ENCODE measurements at places on chromosomes 7 and 10.

DNA sequence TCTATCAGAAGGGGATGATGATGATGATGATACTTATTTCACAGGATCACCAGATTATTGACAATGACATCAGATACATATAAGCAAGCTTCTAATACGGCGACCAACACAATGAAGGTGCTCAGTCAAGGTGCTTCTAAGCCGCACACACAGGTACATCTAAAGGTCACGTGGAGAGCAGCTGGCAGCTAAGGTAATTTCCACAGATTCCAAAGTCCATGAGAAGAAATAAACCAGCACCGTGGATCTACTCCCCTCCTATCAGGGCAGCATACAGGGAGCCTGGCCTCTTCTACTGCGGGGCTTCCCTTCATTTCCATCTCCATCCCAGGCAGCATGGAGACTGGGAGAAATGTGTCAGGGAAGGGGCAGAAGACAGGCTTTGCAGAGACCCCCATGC, 37.5 kb downstream of the DENND11 start:
- no peak for DNase-seq

DNA sequence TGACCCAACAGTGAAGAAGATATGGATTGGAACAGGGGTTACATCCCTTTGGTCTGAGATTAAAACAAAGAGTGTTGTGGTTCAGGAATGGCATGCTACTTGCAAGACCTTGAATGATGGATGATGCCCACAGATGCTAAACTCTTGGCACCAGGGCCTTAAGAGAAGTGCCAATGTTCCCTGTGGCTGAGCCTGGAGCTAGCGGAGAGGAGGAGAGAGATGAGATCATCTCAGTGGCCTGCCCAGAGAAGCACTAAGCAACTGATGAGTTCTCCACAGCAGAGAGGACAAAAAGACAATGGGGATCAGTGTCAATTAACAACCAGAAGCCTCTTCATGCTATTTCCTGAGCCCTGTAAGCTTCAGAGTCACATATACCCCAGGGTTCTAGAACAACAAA, 97.8 kb downstream of the ELAPOR2 start:
- DNase-seq = no peak

- DNase-seq = no peak
Observed at GRCh38 chr7:137007001-137007694, 138.7 kb downstream of the CHRM2 start.

DNA sequence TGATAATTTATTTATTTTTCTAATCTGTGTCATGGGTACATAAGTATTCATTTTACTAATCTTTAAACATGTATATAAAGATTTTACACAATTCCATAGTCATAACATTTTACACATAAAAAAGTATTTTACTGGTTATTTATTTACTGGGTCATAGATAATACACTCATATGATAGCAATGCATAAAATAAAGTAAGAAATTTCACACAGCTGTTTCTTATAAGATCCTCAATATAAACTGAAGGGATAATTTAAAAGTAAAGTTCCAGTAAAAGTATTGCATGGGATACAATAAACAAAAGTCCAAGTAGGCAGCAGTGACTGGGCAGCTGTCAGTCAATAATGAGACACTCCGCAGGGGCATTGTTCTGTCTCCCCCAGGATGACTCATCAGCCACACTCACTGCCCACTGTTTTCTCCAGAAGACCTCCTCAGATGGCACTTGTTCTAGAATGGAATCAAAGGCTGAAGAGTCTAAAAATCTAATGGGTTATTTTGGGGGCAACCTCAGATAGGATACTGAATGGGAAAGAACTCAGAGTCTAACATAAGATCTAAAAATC, 32.7 kb downstream of the DPY19L1 start:
- DNase-seq = no peak

GRCh38 chr7:54932818-54933543, 85.8 kb upstream of the EGFR start:
- peak; percentile 82 for DNase-seq

DNA sequence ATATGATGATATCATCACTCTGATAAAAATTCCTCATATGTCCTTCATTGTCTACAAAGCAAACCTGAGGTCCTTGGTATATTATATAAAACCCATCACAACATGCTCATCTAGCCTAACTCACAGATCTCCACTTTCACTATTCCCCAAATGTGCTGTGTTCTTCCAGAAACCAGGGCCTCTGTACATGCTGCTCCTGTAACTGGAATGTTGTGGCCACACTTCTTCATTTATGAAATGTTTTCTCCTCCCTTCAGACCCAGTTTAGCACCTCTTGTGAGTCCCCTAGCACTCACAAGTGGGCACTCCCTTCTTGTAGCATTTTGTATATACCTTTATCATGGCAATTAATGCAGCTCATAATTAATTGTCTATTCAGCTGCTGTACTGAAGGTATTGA, 61.9 kb downstream of the AASS start:
- DNase-seq = no peak

DNA sequence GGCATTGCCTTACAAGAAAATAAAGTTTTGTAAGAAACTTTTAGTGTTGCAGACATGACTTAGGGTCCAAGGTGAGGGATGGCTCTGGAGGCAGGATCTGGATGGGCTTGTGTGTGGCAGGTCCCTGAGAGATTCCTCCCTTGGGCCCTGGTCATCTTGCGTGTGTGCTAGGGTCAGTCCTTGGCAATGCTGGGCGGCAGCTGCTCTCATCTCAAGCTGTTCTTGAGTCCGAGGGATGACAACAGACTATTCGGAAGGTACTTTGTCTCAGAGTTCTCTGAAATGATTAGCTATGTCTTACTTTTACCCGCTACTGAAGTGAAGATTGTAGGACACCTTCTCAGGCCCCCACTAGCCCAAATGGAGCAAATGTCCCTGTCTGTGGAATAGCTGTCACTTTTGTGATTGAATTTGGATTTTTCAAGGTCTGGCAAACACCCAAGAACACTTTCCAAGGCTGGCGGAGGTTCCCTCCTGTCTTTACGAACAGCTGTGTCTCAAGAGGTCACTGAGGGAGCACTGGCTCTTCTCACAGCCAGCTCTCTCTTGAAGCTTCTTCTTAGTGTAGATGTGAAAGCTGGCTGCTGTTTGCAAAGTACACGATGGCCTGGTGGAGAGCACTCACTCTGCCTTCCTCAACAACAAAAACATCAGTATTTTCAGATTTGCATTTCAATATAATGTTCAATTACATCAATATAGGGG, 253.6 kb downstream of the STK31 start:
- no peak for DNase-seq

GRCh38 chr10:33100781-33101391, 142.9 kb upstream of the ITGB1 start:
- no peak for DNase-seq

- DNase-seq = peak; percentile 63
Observed at GRCh38 chr7:45580053-45580872, 6.1 kb downstream of the ADCY1 start.

DNA sequence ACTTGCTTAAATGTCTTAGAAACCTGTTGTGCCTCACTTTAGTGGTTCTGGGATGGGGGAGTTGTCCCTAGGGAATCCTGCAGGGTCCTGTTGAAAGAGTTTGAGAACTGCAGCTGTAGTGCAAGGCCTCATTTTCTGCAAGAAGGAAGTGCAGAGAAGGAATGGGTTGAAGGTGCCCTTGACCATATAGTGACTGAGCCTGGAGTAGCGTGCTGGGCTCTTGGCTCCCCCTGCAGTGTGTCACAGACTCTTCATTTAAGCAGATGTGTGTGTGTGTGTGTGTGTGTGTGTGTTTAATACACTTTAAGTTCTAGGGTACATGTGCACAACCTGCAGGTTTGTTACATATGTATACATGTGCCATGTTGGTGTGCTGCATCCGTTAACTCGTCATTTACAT, 92.2 kb downstream of the GRK5 start:
- no peak for DNase-seq

GRCh38 chr7:33558549-33559323, 346.6 kb upstream of the BMPER start:
- no peak for DNase-seq

DNA sequence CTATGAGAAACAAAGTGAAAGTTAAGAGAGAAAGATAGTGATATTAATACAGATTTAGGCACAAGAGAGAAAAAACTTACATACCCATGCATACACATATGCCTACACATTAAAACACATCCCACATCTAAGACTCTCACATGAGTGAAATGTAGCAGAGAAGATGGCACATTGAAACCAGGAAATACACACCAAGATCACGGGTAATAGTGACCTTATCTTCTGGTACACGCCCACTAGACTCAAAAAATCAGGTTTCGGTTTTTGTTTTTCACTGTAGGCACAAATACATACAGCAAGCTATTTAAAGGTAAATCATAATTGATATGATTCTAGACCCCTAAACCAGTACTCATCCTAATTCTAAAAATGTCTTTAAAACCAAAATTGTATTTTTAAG, 225.2 kb upstream of the TAC1 start:
- DNase-seq = no peak

DNA sequence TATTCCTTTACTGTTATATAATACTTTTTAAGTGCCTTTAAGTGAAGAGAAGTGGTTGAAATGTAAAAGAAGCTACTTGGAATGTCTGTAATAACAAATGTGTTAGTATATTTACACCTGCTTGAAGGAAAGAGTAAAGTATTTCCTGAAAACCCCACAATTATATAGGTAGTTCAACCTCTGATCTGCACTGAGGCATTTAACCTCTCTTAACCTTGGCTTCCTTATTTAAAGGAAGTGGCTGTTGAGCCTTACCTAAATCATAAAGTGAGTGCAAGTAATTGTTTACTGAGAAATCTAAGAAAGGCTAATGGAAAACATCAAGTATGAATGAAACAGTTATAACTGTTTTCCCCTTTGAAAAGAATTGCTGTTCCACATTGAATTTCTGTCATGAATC, 294.5 kb downstream of the ADK start:
- no peak for DNase-seq

DNA sequence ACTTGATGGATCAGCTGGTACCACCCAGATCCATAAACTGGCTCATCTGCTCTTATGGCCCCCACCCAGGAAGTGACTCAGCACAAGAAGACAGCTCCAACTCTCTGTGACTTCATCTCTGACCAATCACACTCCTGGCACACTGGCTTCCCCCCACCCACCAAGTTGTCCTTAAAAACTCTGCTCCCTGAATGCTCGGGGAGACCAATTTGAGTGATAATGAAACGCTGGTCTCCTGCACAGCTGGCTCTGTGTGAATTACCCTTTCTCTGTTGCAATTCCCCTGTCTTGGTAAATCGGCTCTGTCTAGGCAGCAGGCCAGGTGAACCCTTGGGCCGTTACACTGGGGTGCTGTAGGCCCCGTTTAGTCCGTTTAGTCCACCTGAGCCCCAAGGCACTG, 23.4 kb upstream of the BNIP3 start:
- DNase-seq = no peak

- no peak for DNase-seq
Observed at GRCh38 chr7:44246396-44247113, 45.8 kb downstream of the YKT6 start.
